ENCODE measurements at places on chromosomes 7 and 10.

- DNase-seq = no peak
These were observed 779 bp downstream of the C1QL3 start for GRCh38 chr10:16520900-16521299.

DNA sequence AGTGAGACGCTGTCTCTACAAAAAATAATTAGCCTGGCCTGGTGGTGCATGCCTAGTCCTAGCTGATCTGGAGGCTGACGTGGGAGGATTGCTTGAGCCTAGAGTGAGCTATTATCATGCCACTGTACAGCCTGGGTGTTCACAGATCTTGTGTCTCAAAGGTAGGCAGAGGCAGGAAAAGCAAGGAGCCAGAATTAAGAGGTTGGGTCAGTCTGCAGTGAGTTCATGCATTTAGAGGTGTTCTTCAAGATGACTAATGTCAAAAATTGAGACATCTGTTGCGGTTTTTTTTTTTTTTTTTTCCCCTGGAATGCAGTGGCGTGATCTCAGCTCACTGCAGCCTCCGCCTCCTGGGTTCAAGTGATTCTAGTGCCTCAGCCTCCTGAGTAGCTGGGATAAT is 5.4 kb downstream of the PPIA start:
- DNase-seq = no peak

DNA sequence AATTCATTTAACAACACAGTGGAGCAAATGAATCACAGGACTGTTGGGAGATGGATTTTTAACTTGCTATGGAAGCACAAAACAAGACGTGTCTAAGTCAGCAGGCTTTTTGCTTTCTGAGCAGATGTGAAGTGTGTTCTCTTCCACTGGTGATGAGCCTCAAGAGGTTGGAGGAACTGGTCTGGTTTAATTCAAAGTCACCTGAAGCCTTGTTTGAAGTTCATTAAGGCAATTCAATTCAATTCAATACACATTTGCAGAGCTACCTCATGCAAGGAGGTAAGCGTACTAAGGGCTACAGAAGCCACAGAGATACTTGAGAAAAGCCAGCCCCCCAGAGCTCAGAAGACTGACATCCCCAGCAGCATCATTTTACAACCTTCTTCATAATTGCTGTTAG is 68.4 kb upstream of the PALS2 start:
- no peak for DNase-seq

DNA sequence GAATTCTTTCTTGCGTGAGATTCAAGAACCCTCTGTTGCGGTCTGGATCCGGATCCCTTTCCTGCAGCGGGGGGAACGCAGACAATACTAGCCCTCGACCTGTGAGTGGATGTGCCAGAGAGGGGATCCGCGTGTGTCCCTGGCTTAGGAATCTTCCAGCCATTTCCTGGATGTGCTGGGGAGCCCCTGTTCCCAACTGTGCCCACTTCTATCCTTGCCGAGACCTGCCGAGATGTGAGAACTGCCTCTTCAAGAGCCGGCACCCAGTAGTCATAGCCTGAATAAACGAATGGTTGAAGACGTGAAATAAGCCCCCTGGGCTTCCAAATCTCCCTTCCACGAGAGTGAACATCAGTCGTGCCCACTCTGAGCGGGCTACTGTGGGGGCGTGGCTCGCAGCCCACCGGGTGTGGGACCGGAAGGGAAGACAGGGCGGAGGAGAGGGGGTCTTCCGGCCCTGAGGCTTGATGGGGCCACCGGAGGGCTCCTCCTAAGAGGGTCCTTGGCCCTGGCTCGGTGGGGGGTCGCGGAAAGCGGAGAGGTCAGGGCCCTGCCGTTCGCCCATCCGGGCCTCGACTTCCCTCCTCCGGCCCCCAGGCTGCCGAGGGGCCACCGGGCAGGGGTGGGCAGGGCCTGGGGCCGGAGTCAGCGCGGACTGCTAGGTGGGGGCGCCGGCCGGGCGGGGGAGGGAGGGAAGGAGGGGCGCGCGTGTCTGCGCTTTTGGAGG is 1.3 kb upstream of the CCDC136 start:
- DNase-seq = no peak

DNA sequence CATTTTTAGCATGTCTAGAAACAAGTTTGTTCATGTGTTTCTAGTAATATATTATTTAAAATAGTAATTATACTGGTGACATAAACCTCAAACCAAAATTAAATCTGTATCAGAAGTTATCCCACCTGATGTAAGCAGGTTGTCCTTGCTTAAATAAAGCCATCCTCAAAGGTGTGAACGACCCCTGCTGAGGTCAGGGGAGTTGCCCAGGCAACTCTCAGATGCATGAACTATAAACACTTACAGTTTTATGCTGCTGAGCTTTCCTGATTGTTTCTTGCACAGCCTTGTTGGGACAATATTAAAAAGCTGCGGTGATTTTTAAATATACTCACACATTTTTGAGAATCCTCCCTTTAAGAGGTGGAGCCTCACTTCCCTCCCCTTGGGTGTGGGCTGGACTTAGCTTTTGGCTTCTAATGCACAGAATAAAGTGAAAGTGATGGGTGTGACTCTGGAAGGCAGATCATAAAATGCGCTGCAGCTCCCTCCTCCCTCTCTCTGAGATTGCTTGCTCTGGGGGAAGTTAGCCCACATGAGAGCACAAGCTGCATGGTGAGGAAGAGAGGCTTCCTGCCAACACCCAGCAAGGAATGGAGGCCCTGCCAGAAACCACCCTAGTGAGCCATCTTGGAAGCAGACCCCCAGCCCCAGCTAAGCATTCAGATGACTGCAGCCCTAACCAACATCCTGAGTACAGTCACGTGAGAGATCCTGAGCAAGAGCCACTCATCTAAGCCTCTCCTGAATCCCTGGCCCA is 152.7 kb downstream of the SKIDA1 start:
- DNase-seq = peak; percentile 40

GRCh38 chr10:133247681-133248333 is 10.2 kb downstream of the VENTX start:
- no peak for DNase-seq

- DNase-seq = no peak
These were observed 113.1 kb downstream of the PARP12 start for GRCh38 chr7:139949629-139950028.

GRCh38 chr10:14235566-14236195 is 95.0 kb downstream of the FRMD4A start:
- DNase-seq = no peak

DNA sequence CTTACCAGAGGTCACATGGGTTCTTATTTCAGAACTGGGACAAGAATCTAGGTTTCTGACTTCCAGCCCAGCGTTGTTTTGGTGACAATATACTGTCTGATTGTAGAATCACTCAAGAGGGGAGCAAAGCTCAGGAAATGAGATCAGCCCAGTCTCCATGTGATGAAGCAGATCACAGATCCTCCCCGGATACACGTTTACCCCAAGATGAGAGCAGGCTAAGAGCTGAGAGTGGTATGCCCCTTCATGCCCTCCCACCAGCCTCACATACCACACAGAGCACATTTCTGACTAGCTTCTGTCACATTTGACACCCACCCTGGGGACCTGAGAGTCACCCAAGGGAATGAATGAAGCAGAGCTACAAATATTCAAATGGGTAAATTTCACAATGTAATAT is 27.1 kb upstream of the PRKCQ start:
- DNase-seq = no peak

DNA sequence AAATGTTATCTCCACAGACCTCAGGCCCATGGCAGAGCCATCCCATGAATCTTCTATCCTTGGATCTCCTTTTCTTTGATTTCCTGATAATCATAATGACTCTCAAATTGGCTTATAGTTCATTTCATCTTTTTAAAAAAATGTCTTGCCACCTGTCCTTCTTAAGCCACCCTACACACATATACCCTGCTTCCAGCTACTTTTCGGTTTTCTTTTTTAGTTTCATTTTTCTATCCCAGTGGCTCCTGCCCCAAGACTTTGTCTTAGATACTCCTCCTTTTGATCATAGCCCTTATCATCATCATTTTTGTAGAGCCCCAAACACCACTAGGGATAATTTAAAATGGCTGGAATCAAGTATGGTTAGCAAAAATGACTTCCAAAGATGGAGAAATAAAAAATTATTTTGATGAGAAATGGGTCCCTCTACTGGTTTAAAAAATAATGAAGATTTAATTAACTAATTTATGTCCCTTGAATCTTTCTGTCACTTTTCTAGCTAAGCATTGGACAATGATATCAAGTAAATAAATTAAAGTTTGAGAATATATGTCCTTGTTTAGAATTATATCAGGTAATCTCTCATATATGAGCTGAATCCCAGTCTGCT is 277.3 kb upstream of the SEMA3D start:
- DNase-seq = peak; percentile 37

DNA sequence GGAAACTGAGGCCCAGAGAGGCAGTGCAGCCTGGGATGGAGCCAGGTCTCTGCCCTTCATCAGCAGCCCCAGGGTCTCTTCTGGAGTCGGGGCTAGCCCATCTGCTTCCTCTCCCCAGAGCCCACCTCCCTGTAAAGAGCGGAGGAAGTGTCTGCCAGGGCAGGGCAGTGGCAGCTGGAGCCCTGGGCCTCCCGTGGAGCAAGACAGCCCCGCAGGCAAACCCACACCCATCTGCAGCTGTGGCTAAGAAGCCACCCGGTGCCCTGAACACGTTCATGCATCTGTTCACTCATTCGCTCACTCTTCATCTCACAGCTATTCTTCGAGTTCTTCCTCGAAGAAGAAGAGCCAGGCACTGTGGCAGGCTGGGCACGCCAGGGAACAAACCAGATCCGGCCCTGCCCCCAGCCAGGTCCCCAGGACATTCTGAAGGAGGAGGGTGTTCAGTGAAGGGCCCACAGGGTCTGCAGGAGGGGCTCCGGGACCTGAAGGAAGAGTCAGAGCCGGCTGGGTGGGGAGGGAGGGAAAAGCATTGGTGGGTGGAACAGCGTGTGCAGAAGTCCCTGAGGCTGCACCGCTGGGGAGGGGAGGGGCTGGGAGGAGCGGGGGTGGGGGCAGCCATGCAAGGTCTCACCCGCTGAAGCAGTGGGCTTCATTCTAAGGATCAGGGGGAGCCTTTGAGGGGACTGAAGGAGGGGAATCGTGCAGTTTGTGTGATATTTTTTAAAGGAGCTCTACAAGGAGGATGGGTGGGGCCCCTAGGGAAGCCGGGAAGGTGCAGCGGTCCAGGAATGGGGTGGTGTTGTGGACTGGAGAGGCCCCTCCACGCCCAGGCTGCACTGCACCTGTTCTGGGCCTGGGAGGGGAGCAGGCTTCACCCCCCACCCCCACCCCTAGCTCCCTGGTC is 99.1 kb downstream of the UNCX start:
- DNase-seq = no peak

- DNase-seq = no peak
These were observed 762.0 kb downstream of the SORCS1 start for GRCh38 chr10:106402458-106402857.

GRCh38 chr7:134440067-134440466 is 18.8 kb downstream of the AKR1B1 start:
- DNase-seq = no peak

DNA sequence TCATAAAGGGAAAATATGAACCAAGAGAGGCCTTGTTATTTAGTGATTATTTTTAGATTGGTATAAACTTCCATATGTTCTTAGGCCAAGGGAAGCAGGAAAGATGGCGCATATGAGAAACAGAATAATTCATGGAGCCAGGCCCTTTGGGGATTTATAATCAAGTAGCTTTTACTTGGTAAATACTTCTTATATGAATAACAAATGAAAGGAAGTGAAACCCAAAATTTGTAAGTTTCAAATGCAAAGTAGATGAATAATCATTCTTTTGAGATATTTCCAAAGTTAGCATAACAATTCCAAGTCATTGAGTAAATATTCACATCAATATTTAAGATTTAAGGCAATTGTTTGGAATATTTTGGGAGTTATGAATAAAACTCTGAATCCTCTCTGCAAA is 13.9 kb upstream of the OPTN start:
- no peak for DNase-seq

DNA sequence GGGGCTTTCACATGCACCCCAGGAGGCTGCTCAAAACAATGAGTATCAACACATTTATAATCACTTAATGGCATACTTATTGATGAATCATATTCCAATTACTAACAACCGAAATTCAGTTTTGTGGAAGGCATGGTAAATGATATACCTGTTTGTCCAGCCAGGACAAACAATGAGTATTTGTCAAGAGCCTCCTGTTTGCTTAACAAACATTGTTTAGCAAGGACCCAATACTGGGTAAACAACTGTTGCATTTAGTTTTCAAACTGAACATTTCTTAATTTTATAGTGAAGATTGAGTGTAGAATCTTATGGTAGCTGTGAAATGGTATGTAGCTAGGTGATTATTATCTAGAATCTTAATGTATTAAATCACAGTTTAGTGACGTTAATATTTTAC is 473.7 kb downstream of the ATRNL1 start:
- peak; percentile 3 for DNase-seq

DNA sequence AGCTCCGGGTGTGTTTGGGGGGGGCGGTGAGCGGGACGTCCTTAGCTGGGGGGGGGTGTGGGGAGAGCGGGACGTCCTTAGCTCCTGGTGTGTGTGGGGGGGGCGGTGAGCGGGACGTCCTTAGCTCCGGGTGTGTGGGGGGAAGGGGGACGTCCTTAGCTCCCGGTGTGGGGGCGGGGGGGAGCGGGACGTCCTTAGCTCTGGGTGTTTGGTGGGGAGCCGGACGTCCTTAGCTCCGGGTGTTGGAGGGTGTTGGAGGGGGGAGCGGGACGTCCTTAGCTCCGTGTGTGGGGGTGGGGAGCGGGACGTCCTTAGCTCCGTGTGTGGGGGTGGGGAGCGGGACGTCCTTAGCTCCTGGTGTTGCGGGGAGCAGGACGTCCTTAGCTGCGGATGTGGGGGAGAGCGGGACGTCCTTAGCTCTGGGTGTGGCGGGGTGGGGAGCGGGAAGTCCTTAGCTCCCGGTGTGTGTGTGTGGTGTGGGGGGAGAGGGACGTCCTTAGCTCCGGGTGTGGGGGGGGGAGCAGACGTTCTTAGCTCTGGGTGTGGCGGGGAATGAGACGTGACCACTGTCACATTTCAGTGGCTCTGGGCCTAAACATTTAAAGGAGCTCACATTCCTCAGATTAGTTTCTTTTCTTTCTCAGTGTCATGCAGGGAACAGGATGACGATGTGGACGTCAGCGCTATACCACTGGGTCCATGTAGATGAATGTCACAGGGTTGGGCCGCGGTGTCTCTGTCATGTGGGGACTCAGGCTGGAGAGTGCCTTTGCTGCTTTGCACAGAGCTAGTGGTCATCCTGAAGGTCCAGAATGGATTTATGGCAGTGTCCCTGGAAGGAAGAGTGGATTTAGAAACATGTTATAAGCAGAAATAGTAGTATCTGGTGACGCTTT is 7.5 kb downstream of the DYNC2I1 start:
- DNase-seq = peak; percentile 28

GRCh38 chr7:72429316-72429715 is 17.2 kb upstream of the CALN1 start:
- DNase-seq = no peak

All from T47D (cell line).